ENCODE measurements at places on chromosomes 11 and 22. TPM values are rescaled to one million over a fixed set of nuclear protein-coding genes. Genes with fewer than 3 reads are reported as not detected.

Gene CRYBA4
- total RNA-seq, result not detected

Gene RFPL3
- not detected for total RNA-seq

Gene SCN4B
- total RNA-seq, result 14.5 TPM

Gene MUC2
- total RNA-seq, result not detected

Gene MFRP
- total RNA-seq, result 0.23 TPM

Gene YIF1A
- total RNA-seq, result 27.7 TPM

Gene MAML2
- total RNA-seq, result 14.1 TPM

Gene FAM181B
- 17.8 TPM for total RNA-seq

Gene SGSM1
- 17.3 TPM for total RNA-seq

Gene MCHR1
- 11.5 TPM for total RNA-seq

Gene RNH1
- total RNA-seq, result 45.7 TPM

Gene KCNK7
- total RNA-seq, result not detected
